ENCODE measurements at places on chromosomes 16 and 17. TPM values are rescaled to one million over a fixed set of nuclear protein-coding genes. Genes with fewer than 3 reads are reported as not detected.

Gene RHOT1
- 54.7 TPM for total RNA-seq

Gene GLP2R
- total RNA-seq = 0.22 TPM

Gene RPAIN
- total RNA-seq = 29.7 TPM

Gene TBC1D3I
- not detected for total RNA-seq

Gene TP53TG3F
- total RNA-seq = not detected

Gene CACNB1
- total RNA-seq = 6.3 TPM

Gene HAS3
- total RNA-seq = 12.3 TPM

Gene GRB7
- total RNA-seq = 0.78 TPM

Gene EPX
- not detected for total RNA-seq

Gene ENO3
- 1.6 TPM for total RNA-seq

Gene MYL11
- total RNA-seq = not detected

Gene CES1
- 3.7 TPM for total RNA-seq

Gene IRX3
- 10.3 TPM for total RNA-seq

Gene BLMH
- 38.8 TPM for total RNA-seq

Gene KRT39
- total RNA-seq = not detected

Gene HOXB1
- not detected for total RNA-seq

Gene CCT6B
- 4.8 TPM for total RNA-seq
